ENCODE measurements at places on chromosomes 6 and 20.

GRCh38 chr6:149889326-149889725 is 8.6 kb downstream of the RAET1E start:
- DNase-seq, result no peak

DNA sequence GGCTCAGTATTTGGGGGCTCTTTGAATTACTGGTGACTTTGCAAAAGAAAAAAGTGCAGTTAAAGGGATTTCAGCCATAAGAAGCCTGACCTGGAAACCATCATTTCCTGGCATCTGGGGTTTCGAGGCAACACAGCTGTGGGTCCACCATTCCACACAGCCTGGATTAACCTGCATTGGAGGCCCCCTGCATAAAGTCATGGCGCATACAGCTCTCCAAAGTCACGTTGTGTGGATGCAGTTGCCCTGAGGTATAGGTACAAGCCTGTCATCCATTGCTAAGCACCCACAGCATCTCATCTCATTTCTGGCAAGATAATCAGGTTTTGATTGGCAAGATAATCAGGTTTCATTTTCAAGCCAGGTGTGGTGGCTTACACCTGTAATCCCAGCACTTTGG is 54.5 kb upstream of the TAGAP start:
- no peak for DNase-seq

GRCh38 chr6:5090603-5091002 is 5.5 kb downstream of the PPP1R3G start:
- DNase-seq, result no peak

- no peak for DNase-seq
Measured at GRCh38 chr6:170160628-170161611, 130.0 kb downstream of the DLL1 start.

GRCh38 chr6:117264692-117265409 is 507 bp upstream of the VGLL2 start:
- no peak for DNase-seq

DNA sequence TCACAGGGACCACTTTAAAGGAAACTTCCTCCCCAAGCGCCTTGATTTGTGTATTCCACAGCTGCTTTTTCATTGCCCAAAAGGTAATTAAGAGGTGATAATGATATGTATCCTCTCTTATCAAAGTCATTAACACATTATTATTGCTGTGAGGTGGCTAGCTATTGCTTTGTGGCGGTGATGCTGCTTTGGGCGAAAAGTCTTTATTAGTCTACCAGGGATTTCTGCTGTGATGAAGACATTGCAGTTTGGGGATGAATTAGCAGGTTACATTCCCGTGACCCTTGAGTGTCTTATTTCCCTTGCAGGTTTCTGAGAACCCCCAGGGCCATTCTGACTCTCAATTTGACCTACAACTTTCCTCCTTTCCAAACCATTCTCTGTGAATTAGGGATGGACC is 143.4 kb upstream of the SOX4 start:
- DNase-seq, result no peak

- DNase-seq, result no peak
Measured at GRCh38 chr6:36754582-36755434, 57.2 kb downstream of the RAB44 start.

- DNase-seq, result no peak
Measured at GRCh38 chr20:10731190-10731965, 57.6 kb upstream of the JAG1 start.

- no peak for DNase-seq
Measured at GRCh38 chr6:3293271-3294155, 34.8 kb downstream of the PSMG4 start.

DNA sequence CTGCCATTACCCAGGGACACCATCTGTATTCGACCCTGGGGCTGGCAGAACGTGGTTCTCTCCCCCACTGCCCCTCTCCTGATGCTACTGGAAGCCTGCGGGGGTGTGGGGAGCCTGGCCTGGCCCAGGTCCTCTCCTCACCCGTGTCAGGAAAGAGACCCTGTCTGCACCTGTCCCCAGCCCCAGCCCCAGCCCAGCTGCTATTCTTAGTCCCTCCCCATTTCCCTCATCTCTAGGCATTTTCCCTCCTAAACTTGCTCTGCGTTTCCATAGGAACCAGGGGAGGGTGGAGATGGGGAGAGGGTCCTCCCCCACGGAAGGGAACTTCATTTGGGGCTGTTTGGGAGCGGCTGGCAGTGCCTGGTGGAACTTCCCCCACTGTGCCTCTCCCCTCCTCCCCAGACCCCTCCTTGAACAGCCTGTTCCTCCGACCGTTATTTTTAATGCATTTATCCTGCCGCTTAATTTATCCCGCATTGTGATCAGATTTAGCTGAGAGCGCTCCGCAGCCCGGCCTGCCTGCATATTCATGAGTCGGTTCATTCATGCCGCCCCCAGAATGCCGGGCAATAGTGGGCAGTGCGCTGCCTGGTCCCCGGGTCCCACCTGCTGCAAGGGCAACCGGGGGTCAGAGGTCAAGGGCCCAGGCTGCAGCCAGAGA is 31.8 kb upstream of the DLGAP4 start:
- DNase-seq, result no peak

DNA sequence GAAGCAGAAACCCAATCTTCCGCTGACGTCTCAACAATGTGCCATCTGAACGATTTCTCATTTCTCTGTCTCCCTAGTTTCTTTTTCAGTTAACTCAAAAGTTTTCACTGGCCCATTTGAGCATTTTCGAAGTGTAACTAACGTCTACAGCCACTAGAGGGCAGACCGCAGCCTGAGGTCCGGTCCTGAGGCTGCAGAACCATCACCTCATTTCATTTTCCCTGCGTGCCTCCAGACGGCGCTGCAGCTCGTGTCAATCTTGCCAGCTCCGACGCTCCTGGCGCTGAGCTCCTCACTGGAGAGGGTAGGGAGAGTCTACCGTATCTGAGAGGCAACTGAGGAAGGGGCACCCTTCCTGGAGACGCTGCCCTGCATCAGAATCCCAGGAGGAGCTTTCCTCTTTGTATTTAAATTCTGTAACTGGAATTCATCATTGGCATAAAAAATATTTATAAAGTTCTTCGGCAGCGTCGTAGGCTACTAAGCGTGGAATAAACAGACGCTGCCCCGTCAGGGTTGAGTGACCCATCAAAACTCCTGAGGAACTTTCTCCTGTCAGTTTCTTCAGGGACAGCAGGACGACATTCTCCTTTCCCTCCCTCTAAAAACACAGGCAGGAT is 28.5 kb upstream of the DTNBP1 start:
- DNase-seq, result peak; percentile 77

- no peak for DNase-seq
Measured at GRCh38 chr6:129494099-129494498, 215.9 kb downstream of the ARHGAP18 start.

- DNase-seq, result peak; percentile 49
Measured at GRCh38 chr6:26240157-26241032, 124.6 kb upstream of the BTN3A2 start.

DNA sequence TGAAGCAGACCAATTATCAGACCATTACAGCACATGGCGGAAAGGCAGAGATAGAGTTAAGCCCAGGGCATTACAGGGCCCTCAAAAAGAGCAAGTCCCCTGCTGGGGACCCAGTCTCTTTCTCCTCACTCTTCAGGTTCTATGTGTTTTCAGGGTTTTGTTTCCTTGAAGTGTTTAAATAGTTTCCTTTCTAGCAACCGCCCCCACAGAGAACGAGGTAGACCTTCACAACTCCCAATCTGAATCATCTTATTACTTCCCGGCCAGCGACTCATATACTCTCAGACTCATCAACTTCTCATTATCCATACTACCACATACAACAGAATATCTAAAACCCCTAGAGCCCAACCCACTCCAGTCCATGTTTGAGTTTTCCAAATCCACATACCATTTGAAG is 526.6 kb upstream of the ARID1B start:
- peak; percentile 11 for DNase-seq

DNA sequence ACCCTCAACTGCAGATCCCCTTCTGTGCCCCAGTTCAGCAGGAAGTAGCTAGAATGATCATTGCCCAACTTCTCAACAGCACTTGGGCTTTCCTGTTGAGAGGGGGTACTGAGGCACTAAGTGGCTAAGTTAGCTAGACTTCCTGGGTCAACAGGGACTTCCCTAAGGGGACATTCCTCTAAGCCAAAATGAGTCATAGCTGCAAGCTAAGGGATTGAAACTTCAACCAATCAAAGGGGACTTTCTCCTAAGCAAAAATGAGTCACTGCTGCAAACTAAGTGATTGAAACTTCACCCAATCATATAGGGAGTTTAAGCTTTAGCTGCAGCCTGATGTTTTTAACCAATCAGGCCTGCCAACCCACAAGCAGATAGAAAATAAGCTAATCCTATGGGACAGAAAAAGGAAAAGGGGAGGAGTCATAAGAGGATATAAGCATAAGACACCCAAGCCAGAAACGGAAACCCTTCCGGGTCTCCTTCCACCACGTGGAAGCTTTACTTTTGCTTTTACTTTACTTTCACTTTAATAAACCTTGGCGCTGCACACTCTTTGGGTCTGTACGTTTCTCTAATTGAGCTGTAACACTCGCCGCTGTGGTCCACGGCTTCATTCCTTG is 659.0 kb upstream of the HS3ST5 start:
- DNase-seq, result no peak

- DNase-seq, result peak; percentile 11
Measured at GRCh38 chr20:3406481-3407039, 909 bp downstream of the DNAAF9 start.
